ENCODE measurements at places on chromosomes 1 and 21. TPM values are rescaled to one million over a fixed set of nuclear protein-coding genes. Genes with fewer than 3 reads are reported as not detected.

- H3K27me3 ChIP-seq: peaks cover 9% of the 10 kb centered on the region
- no peaks in the 10 kb centered on the region for H3K4me1 ChIP-seq
- H3K36me3 ChIP-seq: no peaks in the 10 kb centered on the region
Measured at GRCh38 chr1:208475449-208475848, 231.3 kb upstream of the PLXNA2 start.

DNA sequence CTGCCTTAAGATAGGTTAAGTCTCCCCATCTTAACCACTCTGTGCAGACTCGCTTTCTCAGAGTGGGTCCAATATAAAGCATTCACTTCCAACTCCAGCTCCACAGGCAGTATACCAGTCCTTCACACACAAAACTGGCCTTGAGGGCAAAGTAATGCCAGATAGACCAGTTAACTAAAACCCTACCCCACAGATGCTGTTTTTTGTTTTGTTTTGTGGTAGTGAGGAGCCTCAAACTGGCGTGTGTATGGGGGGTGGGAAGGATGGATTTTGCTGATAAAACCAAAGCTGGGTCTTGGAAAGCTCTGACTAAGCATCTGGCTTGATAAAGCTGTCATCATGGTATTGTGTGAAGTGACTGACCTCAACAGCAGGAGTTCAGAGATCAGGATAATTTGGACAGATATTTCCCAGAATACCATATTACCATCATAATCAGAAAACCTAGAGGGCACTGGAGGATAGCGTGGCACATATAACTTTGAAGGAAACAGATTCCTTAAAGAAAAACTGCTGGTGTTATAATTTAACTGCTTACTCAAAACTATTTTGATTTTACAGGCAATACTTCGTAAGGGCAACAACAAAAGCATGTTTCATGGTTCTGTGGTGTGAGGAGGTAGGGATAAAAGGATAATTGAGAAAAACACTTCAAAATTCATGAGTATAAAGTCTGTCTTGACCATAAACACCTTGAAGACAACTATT, 29.6 kb upstream of the CPLANE2 start:
- no peaks in the 10 kb centered on the region for H3K36me3 ChIP-seq
- H3K27me3 ChIP-seq: no peaks in the 10 kb centered on the region
- DNase-seq: no peak
- no peak overlapping the region for H3K4me3 ChIP-seq
- H3K27ac ChIP-seq: no peak overlapping the region
- peaks cover 43% of the 10 kb centered on the region for H3K4me1 ChIP-seq

DNA sequence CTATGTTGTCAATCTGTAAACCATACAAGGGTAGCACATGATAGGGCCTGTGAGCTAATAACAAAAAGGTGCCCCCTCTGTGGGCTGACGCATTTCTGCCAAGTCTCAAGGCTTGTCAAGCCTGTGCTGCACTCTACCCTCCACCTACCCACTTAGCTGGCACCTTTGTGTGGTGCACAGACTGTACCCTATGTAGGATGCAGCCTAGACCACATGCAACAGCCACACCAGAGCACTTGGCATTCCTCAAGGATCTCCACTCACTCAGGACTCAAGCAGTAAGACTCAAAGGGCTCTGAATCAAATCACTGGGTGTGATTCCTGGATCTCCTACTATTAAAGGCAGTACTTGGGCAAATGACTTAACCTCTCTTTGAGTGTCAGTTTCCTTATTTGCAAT, 133.5 kb downstream of the BEND5 start:
- H3K27me3 ChIP-seq: peaks cover 6% of the 10 kb centered on the region
- DNase-seq: no peak
- H3K4me3 ChIP-seq: no peak overlapping the region
- H3K36me3 ChIP-seq: no peaks in the 10 kb centered on the region

TTC39A gene
- total RNA-seq: not detected

- no peak overlapping the region for H3K27ac ChIP-seq
- H3K27me3 ChIP-seq: no peaks in the 10 kb centered on the region
- peaks cover 28% of the 10 kb centered on the region for H3K4me1 ChIP-seq
Measured at GRCh38 chr1:77347646-77348045, 65.8 kb downstream of the AK5 start.

DNA sequence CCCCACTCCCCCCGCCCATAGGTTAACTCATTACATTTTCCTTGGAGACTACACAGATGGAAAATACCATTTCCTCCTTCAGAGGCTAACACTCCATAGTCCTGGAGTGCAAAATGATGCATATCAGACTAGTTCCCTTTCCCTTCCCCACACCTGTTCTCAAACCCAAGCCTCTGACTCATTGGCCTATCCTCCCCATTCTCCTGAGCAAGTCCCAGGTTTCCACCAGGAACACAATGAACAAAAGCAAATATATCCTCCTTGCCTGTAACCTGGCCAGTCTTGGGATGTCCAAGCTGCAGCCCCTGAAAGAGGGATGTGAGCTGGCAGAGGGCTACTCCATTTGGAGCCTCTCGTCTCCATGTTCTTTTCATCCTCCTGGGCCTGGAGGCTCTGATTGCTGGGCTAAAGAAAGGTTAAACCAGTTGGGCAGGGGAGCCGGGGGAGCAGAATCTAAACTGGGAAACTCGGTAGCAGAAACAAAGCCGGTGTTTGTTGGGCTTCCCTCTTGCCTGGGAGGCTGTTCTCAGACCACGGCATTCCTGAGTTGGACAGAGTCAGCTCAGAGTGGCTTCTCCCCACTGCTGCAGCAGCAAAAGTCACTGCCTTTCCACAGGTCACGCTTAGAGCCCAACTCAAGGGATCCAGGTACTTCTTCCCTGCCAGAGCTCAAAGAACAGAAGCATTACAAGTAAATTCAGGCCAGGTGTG, 13.9 kb downstream of the SSR2 start:
- H3K36me3 ChIP-seq: peaks cover 43% of the 10 kb centered on the region
- DNase-seq: no peak
- peak overlapping the region; percentile 43 for H3K27ac ChIP-seq
- H3K27me3 ChIP-seq: no peaks in the 10 kb centered on the region
- no peak overlapping the region for H3K4me3 ChIP-seq

DNA sequence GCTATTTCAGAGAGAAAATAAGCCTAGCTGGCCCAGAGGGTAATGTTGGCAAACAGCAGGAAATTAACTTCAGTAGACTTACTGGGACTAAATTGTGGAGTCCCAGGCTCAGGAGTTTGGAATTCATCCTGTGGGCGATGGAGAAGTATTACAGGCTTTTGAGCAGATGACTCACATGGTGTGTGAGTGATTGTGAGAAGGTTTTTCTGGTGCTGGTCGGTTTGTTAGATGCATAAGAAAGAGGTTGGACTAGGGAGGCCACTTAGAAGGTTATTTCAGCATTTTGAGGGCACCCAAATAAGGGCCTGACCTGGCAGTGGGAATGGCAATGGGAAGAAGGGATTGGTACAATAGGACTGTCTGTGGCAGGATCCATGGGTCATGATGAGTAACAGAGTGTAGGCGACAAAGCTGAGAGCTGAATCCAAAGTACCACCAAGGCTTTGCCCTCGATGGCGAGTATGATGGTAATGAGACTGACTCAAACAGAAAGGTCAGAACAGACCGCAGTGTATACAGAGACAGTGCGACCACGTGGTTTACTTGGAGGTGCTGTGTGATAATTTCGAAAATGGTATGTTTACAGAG, 69.2 kb upstream of the KIF26B start:
- DNase-seq: no peak
- H3K4me3 ChIP-seq: no peak overlapping the region
- H3K4me1 ChIP-seq: no peaks in the 10 kb centered on the region
- H3K27me3 ChIP-seq: no peaks in the 10 kb centered on the region
- H3K36me3 ChIP-seq: no peaks in the 10 kb centered on the region

GRCh38 chr1:211339631-211340041, 13.0 kb downstream of the TRAF5 start:
- H3K4me1 ChIP-seq: peaks cover 90% of the 10 kb centered on the region
- H3K36me3 ChIP-seq: peaks cover 11% of the 10 kb centered on the region
- H3K27ac ChIP-seq: peak overlapping the region; percentile 47
- DNase-seq: no peak
- no peaks in the 10 kb centered on the region for H3K27me3 ChIP-seq

- no peak overlapping the region for H3K4me3 ChIP-seq
- no peak for DNase-seq
- H3K27me3 ChIP-seq: peaks cover 15% of the 10 kb centered on the region
- no peak overlapping the region for H3K27ac ChIP-seq
- no peaks in the 10 kb centered on the region for H3K4me1 ChIP-seq
- H3K36me3 ChIP-seq: no peaks in the 10 kb centered on the region
Measured at GRCh38 chr1:234533975-234534876, 55.2 kb upstream of the TARBP1 start.

GRCh38 chr1:150194381-150195031, 41.4 kb downstream of the ANP32E start:
- H3K27ac ChIP-seq: no peak overlapping the region
- no peaks in the 10 kb centered on the region for H3K4me1 ChIP-seq
- DNase-seq: no peak
- no peaks in the 10 kb centered on the region for H3K36me3 ChIP-seq
- peaks cover 4% of the 10 kb centered on the region for H3K27me3 ChIP-seq
- H3K4me3 ChIP-seq: no peak overlapping the region

DNA sequence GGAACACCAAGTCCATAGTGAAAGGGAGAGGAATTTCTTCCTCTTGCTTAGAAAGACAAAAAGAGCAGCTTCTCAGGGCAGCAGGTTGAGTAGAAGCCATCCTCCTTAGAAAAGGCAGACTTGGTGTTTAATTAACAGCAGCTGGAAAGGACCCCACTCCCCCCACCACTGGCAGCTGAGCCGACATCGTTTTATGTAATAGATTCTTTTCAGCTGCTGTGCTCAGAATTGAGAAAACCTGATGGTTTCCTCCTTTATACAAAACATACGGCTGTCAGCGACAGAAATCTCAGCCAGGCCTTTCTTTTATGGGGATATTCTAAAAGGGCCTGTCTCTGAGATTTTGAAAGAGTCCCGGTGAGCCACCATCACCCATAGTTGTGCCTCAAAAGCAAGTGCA, 49.9 kb downstream of the MAN1C1 start:
- peaks cover 32% of the 10 kb centered on the region for H3K4me1 ChIP-seq
- peaks cover 5% of the 10 kb centered on the region for H3K36me3 ChIP-seq

- no peak for DNase-seq
- H3K36me3 ChIP-seq: no peaks in the 10 kb centered on the region
- peaks cover 7% of the 10 kb centered on the region for H3K4me1 ChIP-seq
- no peak overlapping the region for H3K4me3 ChIP-seq
- H3K27me3 ChIP-seq: peaks cover 41% of the 10 kb centered on the region
Measured at GRCh38 chr1:156648496-156648895, 6.6 kb downstream of the BCAN start.

RIPPLY3 gene
- total RNA-seq: not detected

- H3K27ac ChIP-seq: no peak overlapping the region
- peaks cover 5% of the 10 kb centered on the region for H3K36me3 ChIP-seq
- DNase-seq: no peak
- no peaks in the 10 kb centered on the region for H3K27me3 ChIP-seq
Measured at GRCh38 chr21:17197996-17198395, 314.8 kb upstream of the CXADR start.

- DNase-seq: no peak
- H3K4me1 ChIP-seq: no peaks in the 10 kb centered on the region
- H3K4me3 ChIP-seq: no peak overlapping the region
Measured at GRCh38 chr1:85451236-85451830, 13.6 kb downstream of the DDAH1 start.

DNA sequence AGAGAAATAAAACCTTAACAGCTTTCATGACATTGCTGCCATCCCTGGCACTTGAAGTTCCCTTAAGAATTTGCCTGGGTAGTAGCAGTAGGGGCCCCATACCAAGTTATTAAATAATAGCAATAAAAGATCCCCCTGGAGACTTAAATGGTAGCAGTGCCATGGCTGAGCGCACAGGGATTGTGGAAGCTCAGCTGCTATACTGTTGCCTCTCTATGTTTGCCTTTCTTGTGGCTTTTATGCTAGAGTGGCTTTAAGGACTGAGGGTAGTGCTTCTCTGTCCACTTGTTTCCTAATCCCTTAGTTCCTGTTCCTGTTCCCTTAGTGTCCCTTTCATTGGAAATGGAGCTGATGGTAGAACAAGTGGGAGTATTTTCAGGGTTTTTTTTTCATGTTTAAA, 42.1 kb downstream of the NCF2 start:
- H3K27ac ChIP-seq: no peak overlapping the region
- no peaks in the 10 kb centered on the region for H3K27me3 ChIP-seq
- H3K4me1 ChIP-seq: no peaks in the 10 kb centered on the region
- DNase-seq: no peak
- H3K36me3 ChIP-seq: peaks cover 3% of the 10 kb centered on the region

DCST2 gene
- total RNA-seq: 0.83 TPM

DNA sequence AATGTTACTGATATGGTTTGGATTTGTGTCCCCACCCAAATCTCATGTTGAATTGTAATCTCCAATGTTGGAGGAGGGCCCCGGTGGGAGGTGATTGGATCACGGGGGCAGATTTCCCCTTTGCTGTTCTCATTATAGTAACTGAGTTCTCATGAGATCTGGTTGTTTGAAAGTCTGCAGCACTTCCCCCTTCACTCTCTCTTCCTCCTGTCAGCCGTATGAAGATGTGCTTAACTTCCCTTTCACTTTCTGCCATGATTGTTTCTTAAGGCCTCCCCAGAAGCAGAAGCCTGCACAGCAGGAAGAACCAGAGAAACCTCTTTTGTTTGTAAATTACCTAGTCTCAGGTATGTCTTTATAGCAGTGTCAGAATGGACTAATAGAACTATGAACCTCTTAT, 28.4 kb downstream of the TRIM33 start:
- H3K27me3 ChIP-seq: no peaks in the 10 kb centered on the region
- H3K4me1 ChIP-seq: peaks cover 73% of the 10 kb centered on the region
- H3K36me3 ChIP-seq: peaks cover 11% of the 10 kb centered on the region
- peak overlapping the region; percentile 28 for H3K4me3 ChIP-seq
- H3K27ac ChIP-seq: peak overlapping the region; percentile 95

PGLYRP4 gene
- not detected for total RNA-seq
